ENCODE measurements at places on chromosomes 12 and 14.

DNA sequence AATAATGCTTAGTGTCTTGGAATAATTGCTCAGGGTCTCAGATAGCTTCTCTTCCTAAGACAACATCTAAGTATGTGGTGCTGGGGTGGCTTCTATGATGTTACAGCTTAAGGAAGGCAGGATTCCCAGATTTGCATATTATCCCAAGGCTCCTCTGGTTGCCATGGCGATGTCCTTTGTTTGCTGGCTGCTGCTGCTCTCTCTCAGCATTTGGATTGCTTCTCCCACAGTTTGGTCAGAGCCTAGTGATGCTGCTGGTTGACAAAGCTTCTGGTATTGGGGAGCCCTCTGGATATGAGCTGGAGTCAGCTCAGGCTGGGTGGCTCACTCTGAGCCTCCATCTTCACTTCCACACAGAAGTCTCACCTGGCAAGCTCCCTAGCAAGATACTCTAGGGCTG, 56.4 kb upstream of the FBXO33 start:
- DNase-seq, result no peak

DNA sequence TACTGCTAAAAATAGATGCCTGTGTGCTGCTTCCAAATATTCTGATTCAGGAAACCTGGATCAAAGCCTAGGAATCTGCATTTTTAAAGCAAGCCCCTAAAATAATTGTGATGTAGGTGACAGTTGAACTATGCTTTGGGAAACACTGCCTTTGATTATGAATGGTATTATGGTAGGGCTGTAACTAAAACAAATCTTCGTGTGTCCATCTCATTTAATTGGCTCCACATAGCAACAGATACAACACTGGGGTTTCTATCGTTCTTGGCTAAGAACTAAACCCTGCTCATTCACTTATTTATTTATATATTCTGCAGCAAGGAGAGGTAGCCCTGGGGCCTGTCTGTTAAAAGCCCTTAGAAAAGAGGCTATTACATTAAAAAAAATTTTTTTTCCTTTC, 23.0 kb upstream of the ITGA5 start:
- DNase-seq, result no peak

DNA sequence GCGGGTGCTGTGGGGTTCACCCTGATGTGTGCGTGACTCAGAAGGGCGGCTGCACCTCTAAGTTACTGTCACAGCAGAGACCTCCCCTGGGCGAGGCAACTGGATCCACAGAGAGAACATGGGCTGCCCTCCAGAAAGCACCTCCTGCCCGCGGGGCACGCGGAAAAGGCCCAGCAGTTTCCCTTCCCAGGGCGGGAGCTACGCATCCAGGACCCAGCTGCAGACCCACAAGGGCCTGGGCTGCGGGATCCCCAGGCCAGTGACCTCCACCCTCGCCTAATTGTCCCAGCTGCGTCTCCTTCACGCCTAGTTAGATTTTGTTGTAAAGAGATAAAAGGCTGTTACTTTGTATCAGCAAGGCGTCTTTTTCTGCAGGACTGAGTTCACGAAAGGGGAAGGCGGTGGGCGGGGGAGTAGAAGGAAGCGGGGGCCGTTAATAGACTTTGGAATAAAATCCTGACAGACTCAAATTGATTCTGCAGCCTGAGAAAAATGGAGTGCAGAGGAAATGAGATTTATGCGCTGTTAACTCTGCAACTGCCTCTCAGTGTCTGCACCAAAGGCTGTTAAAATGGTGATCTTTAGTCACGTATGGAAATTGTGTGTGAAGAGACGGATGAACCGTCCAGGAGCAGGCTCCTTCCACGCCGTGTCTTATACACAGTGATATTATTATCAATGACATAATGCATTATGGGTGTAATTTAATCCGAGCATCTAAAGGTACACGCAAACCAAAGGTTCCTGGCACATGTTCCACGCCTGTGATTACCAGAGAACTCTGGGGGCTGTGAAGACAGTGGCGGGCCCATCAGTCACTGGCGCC, 65.9 kb upstream of the FBRSL1 start:
- no peak for DNase-seq

DNA sequence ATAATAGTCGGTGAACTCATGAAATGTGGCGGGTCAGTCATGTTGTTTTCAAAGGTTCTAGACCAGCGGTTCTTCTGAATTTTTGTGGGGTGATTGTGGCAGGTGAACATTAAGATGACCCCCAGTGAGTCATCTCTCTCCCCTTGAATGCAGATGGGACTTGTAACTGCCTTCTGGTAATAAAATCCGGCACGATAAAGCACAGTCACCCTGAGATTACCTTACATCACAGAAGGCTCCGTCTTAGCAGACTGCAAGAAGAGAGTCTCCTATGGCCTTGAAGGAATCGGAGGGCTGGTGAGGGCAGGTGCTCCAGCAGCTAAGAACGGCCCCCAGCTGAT, 189.6 kb downstream of the FOXN3 start:
- no peak for DNase-seq

DNA sequence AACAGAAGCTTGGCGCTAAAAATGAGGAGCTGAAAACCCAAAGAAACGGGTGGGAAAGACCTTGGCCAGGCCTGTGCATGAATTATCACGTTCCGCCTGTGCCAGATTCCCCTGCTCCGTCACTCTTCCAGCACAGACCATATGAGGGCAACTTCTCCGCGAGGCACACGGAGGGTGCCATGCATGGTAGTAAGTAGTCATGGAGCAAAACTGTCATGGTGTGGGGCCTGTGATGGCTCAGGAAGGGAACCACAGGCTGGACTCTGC, 148.2 kb downstream of the ANO2 start:
- no peak for DNase-seq

DNA sequence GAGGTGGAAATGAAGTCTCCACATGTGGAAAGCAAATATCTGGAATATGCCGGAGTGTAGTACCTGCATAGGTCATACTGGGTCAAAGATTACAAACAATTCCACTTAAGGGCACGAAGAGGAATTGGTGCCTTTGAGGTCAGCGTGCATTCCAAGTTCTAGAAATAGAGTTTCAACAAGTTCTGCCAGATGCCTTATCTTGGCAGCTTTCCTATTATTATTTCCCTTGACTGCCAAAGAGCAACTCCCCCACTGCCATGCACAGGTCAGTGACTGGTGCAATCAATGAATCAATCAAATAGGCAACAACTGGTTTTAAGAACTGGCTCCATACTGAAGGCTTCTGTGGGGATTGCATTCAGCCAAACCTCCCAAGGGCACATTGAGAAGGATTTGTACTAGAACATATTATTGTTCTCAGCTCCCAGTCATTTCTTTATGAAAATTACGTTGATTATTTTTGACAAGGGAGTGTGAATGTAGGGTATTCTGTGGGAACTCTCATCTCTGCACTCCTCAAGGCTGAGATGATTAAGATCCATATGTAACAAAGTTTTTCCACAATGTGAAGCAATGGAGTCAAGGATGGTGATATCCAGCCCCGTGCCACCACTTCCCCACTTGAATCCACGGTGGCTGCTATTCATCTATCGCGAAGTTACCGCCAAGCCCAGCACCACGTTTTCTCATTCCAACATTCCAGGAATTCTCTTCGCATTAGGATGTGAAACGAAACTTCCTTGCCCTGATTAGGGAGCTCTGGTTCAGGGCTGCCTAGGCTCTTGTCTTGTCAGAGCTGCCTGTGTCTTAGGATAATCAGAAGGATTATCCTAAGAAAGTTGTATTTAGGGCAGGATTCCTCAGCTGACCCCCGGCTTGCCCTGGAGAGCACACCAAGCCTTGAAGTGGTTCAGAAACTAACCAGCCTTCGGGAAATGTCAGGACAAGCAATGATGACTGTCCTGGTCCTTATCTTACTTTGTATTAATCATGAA, 115.1 kb upstream of the PCED1B start:
- DNase-seq, result peak; percentile 59

DNA sequence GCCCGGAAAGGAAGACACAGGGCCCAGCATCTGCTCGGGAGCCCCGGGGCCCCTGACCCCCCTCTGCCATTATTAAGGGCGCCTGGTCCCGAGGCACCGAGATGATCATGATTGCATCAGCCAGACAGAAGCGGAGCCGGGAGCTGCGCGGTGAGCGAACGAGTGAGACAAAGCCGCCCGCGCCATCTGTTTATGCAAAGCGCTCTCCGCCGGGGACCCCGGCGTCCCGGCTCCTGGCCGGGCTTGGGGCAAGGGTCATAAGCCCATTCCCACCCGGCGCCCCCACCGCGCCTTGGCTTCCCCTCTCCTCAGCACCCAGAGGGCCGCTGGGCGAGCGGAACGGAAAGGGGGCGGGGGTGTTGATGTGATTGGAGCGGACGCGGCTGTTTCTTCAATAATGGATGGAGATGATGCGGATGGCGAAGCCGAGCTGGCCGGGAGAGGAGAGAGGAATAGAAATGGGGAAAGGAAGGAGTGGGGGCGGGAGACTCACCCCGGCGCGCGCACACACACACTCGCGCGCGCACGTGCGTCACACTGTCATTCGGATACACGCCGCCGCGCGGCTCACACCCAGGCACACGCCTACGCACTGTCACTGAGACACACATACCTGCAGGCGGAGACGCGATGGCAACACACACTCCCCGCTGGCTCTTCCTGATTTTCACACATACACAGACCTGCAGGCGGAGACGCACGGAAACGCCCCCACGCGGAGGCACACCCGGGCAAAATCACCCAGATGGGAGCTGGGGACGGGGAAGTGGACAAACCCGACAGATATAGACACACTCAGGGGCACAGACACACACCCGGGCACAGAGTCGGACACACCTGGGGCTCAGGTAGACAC, 10.7 kb downstream of the STAC3 start:
- peak; percentile 55 for DNase-seq

DNA sequence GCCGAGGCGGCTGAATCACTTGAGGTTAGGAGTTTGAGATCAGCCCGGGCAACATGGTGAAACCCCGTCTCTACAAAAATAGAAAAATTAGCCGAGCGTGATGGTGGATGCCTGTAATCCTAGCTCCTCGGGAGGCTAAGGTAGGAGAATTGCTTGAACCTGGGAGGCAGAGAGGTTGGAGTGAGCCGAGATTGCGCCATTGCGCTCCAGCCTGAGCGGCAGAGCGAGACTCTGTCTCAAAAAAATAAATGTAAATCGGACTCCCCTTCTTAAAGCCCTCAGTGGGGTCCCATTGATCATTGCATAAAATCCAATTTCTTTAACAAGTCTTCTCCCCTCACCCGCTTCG, 908 bp downstream of the TDP1 start:
- no peak for DNase-seq
